Suppressor macrophage (primary cell): ENCODE measurements at places on chromosomes 5 and 9.
A peak's percentile ranks its signal among the peaks of the same experiment; 100 is the strongest.

GRCh38 chr5:168014433-168015123, 276.9 kb upstream of the WWC1 start:
- DNase-seq: no peak

DNA sequence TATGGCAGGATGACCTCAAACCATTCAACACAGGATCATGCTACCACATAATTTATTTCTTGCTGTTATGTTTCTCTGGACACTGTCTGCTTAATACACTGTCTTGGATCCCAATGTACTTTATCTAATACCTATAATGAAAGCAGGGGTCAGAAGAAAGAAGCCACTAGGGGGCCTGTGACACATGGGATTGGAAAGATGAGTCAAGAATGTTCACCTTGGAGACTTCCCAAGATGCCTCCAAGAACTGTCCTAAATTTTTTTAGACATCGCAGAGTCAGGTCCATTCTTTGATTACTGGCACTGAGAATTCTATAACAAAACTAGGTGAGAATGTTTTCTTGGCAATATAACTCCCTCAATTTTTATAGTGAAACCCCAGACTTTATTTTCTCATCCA, 305.8 kb upstream of the SMARCA2 start:
- DNase-seq: peak; percentile 2

DNA sequence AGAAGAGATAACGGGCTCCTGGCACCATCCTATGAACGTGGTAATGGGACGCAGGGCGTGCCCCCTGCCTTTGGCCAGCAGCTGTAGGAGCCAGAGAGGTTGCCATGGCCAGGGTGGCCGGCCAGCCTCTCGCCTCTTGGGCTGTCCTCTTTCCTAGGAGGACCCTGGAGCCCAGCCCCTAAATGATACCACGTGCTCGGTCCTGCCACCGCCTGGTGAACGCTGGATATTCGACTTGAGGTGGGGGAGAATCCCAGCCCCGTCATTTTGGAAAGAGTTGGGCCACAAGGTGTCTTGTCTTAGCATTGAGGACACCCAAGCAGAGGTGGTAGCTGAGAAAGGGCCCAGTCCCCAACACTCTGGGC, 391 bp upstream of the NRG2 start:
- no peak for DNase-seq

DNA sequence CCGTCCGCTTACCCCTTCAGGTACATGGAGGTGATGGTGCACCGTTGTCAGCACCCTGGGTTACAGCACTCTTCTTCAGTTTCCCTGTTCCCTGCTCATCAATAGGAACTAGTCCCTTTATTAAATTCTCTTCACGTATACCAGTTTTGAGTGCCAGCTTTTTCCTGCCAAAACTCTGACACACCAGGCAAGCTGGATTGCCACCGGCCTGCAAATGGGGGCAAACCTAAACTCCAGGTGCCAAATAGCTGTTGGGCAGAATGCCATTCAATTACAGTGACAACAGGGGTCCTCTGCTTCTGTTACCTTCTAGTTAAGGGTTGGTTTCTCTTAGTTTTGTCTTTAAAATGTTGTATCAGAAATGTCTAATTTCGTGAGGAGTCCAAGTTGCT, 400.4 kb downstream of the OSTF1 start:
- no peak for DNase-seq

GRCh38 chr9:122220673-122221182, 8.0 kb downstream of the LHX6 start:
- DNase-seq: no peak
